WTC11 (cell line): ENCODE measurements at places on chromosomes 13 and 19.

GRCh38 chr19:55306712-55307111, 18.4 kb downstream of the TMEM150B start:
- H3K4me1 ChIP-seq, result peaks cover 10% of the 10 kb centered on the region
- no peak overlapping the region for H3K27ac ChIP-seq
- DNase-seq, result no peak

DNA sequence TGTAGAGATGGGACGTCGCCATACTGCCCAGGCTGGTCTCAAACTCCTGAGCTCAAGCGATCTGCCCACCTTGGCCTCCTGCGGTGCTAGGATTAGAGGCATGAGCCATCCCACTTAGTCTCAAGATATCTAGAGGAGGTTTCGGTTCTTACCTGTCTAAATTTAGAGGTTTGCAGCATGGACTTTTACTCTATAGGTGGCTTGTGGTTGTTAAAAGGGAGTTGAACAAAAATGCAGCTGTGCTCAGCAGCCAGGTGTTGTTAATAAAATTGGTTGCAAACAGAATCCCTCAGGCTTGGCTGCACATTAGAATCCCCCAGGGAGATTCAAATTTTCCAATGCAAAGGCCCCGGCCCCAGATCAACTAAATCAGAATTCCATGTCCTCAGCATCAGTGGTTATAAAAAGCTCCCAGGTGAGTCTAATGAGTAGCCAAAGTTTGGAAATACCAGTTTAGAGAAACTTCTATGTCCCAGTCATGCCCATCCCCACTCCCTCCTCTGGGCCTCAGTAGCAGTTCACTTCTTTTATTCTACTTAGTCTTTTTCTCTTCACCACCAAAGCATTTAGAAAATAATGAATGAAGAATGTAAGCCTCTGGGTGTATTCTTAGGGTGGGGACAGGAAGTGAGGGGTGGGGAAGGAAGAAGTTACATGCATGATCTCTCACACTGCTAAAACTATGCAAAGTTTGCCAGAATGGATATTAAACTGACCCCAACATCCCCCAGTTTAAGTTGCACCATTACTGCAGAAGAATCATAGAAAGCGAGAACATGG, 471.0 kb downstream of the COG6 start:
- H3K4me3 ChIP-seq, result no peak overlapping the region
- peaks cover 3% of the 10 kb centered on the region; the same call in 1 of the 2 replicates for H3K27me3 ChIP-seq
- H3K27ac ChIP-seq, result no peak overlapping the region
- H3K36me3 ChIP-seq, result peaks cover 9% of the 10 kb centered on the region
- no peak for DNase-seq

DNA sequence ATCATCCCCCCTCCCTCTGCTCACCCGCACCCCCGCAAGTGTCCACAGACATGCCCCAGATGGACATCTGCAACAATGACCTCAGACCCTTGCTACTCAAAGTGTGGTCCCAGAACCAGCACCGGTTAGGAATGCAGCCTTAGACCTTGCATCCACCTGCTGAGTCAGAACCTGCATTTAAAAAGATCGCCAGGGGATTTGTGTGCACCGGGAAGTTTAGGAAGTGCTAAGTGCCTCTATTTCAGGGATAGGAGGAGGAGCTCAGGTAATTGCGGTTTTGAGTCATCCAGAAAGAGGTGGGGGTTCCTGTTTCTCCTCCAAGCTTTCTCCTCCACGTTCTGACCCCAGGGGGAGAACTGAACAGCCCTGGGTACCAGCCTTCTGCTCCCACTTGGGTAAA, 46.2 kb downstream of the CACNA1A start:
- no peaks in the 10 kb centered on the region for H3K27me3 ChIP-seq
- peak overlapping the region; percentile 60 for H3K27ac ChIP-seq
- peak overlapping the region; percentile 55 for H3K4me3 ChIP-seq
- peak; percentile 20 for DNase-seq
- H3K4me1 ChIP-seq, result peaks cover 44% of the 10 kb centered on the region

GRCh38 chr19:43439032-43439708, 24.5 kb downstream of the TEX101 start:
- H3K36me3 ChIP-seq, result no peaks in the 10 kb centered on the region
- no peak for DNase-seq
- H3K27me3 ChIP-seq, result peaks cover 3% of the 10 kb centered on the region; the same call in 1 of the 2 replicates
- H3K4me3 ChIP-seq, result no peak overlapping the region
- peaks cover 4% of the 10 kb centered on the region; the same call in 1 of the 2 replicates for H3K4me1 ChIP-seq
- no peak overlapping the region for H3K27ac ChIP-seq

GRCh38 chr13:20799726-20800416, 26.1 kb upstream of the EEF1AKMT1 start:
- no peaks in the 10 kb centered on the region for H3K4me1 ChIP-seq
- H3K27ac ChIP-seq, result no peak overlapping the region
- no peak overlapping the region for H3K4me3 ChIP-seq
- H3K36me3 ChIP-seq, result peaks cover 33% of the 10 kb centered on the region
- DNase-seq, result no peak
- no peaks in the 10 kb centered on the region for H3K27me3 ChIP-seq

DNA sequence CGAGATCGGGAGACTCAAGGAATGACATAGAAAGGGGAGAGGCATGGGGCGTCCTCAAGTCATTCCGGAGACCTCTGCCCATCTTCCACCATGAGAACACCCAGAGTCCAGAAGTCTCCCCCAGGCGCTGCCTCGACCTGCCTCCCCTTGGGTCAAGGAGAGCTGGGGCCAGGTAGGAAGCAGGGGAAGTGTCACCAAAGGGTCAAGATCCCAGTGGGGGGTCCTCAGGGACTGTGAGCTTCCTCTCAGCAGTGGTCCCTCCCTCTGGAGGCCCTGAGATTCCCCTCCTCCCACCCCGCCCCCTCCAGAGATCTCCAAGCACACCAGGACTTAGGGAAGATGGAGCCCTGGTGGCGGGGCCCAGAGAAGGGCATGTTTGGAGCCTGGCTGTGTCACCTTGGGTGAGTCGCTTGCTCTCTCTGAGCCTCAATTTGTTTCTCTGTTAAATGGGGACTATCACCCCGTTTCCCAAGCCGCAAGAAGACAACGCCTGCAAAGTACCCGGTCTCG, 919 bp downstream of the DACT3 start:
- peaks cover 20% of the 10 kb centered on the region for H3K4me1 ChIP-seq
- no peaks in the 10 kb centered on the region for H3K36me3 ChIP-seq
- H3K27me3 ChIP-seq, result peaks cover 51% of the 10 kb centered on the region
- peak overlapping the region; percentile 76 for H3K4me3 ChIP-seq

DNA sequence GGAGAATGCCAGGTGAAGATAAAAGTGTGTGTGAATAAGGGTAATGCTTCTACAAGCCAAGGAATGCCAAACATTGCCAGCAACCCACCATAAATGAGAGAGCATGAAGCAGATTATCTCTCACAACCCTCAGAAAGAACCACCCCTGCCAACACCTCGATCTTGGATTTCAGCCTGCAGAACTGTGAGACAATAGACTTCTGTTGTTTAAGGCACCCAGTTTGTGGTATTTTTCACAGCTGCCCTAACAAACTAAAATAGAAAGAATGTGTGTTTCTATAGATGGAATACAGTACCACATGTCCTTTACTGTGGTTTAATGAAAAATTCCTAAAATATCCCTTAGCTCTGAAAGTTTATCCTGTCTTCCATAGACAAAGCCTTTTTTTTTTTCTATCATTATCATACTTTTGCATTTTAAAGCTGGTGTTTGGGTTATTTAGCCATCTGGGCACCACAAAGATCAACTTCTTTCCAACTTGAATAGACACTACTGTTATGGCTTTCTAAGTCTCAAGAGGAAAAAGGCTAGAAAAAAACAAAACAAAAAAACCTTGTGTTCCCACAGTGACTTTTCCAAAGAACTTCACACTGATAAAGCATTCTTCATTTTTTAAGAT, 505.6 kb downstream of the KCTD12 start:
- H3K27ac ChIP-seq, result no peak overlapping the region
- peaks cover 11% of the 10 kb centered on the region for H3K4me1 ChIP-seq
- no peak for DNase-seq
- H3K36me3 ChIP-seq, result no peaks in the 10 kb centered on the region
- H3K4me3 ChIP-seq, result no peak overlapping the region
